ENCODE measurements at places on chromosomes 12 and 14.

GRCh38 chr14:96734076-96734622, 63.0 kb upstream of the VRK1 start:
- no peak for DNase-seq

DNA sequence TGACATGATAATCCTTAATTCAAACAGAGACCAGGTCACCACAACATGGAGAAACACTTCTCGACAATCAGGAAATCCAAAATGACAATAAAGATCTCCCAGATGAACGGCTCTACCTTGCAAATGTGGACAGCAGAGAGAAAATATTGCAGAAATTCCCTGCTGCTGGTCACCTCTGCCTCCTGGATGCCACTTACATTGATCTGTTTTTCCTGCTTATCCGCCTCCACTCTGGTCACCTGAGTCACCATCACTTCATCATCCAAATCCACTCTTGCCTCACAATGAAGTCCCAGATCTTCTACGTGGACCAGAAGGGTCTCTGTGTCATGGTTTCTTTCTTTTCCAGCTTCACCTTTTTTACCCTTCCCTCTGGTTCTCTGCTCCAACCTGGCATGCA, 21.1 kb downstream of the TTC9 start:
- no peak for DNase-seq

DNA sequence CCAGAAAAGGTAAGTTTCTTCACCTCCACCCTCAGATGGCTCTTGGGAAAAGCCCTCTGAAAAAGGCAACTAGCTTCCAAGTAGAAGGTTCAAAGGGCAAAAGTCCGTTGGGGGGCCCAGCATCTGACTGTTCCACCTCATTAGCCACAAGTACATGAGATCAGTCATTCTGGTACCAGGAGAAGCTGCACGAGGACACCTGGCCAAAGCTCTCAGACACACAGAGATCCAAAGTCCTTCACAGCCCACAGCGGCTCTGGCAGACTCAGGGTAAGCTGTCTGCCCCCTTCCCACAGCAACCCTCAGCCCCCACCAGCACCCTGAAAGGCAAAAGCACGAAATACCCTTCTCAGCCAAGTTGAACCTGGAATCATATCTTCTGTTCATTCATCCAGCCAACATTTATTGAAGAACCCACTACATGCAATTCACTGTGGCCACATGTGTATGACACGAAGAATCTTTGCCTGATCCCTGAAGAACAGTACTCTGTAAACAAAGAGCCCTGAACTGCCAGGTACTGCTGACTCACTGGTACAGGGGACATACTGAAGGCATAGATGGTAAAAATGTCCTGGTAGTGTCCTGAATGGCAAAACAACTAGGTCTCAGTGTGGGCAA, 19.0 kb downstream of the SLC7A7 start:
- no peak for DNase-seq

- DNase-seq, result peak; percentile 11
These were observed 784 bp downstream of the PSMA6 start for GRCh38 chr14:35292770-35293561.

- DNase-seq, result no peak
These were observed 54.9 kb upstream of the DIO3 start for GRCh38 chr14:101506211-101506925.

GRCh38 chr12:132028111-132028510, 78.4 kb downstream of the EP400 start:
- DNase-seq, result no peak

DNA sequence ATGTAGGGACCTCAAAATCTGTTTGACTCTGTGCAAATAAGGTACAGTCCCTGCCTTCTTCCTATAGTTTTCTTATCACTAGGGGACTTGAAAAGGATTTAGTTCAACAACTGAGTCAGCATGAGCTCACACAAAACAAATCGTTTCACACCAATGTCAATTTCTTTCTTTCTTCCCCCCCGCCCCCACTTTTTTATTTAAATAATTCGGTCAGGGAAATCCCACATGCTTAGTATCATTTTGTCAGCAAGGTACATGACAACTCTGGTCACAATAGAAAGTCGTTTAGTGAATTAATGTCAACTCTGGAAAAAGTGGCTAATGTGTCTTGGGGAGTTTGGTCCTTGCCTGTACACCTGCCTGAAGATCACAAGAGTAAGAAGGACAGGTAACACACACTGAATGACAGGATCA, 232.2 kb upstream of the PLEKHG7 start:
- DNase-seq, result no peak

DNA sequence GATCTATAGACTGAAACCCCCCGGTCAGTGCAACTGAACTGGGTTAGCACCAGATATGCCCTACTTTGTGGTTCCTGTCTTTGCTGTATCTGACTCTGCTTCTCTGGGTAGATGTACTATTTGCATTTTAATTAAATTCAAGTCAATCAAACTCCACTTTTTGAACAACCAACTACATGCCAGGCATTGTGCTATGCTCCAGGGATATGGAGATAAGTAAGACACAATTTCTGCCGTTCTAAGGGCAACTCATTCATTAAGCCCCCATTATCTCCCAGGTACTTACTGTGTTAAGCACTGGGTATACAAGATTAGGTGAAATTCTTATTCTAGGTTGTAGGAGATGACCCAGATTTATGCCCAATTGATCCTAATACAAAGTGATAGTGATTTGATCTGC, 62.7 kb upstream of the JDP2 start:
- no peak for DNase-seq

- DNase-seq, result peak; percentile 16
These were observed 36.0 kb upstream of the TRHDE start for GRCh38 chr12:72236071-72236705.

DNA sequence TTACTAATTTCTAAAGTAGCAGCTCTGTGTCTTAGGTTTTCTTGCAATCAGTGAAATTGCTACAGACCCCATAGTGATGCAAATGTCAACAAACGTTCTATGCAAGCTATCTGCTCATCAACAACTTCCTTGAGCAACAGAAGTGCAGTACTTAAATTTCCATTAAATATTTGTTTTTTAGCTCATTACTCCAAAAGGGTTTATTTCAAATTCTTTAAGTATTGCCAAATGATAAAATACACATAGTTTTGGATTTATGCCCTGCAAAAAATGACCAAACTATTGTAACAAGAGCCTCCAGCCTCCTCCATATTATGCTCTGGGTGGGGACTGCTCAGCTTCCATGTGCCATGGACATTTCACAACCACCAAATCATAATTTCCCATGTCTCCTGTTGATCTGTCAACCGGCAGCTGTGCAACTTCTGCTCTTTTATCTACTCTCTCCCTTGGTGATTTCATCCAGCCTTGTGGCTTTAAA, 4.4 kb downstream of the BDKRB1 start:
- peak; percentile 87 for DNase-seq

- DNase-seq, result peak; percentile 51
These were observed 101.2 kb upstream of the ATF7IP start for GRCh38 chr12:14264316-14264715.

DNA sequence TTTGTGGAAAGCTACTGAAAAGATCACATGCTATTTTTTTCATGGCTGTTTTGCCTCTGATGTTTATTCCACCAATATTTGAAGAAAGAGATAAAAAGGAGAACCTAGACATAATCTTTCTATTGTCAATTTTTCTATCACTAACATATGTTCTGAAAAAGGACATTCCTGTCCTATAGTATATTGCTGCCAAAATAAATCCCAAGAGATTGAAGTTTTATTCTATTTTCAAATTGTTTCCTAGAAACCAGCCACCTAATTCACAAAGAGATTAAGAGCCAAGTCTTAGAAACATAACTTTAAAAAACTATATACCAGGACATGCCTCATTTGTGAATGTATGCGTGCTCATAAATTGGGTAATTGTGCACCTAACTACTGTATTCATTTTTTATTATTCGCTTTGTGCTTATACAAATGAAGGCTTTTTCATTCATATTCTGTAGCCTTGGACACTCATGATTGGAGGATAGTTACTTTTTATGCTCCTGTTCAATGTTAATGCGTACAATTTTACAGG, 200.7 kb downstream of the FUT8 start:
- DNase-seq, result no peak

- DNase-seq, result no peak
These were observed 33.1 kb downstream of the ITPK1 start for GRCh38 chr14:93082576-93083001.

DNA sequence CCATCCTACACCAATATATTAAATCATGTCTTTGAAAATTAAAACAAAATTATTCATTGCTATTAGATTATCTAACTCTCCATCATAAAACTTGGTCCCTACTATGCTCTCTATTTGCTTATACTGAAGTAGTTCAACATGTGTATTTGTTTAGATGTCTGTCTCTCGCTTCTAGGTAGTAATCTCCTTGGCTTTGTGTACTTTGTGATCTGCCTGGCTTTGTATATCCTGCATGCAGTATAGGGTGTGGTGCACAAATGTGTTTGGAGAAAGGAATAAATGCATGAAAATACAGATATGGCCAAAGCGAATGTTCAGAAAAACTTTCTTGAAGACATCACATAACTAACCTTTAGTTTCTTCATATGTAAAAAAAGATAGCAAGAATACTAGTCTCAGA, 246.6 kb upstream of the LRFN5 start:
- DNase-seq, result no peak

- DNase-seq, result no peak
These were observed 159.3 kb downstream of the DAD1 start for GRCh38 chr14:22429546-22430294.

GRCh38 chr14:80278293-80279023, 67.2 kb upstream of the DIO2 start:
- DNase-seq, result peak; percentile 60

DNA sequence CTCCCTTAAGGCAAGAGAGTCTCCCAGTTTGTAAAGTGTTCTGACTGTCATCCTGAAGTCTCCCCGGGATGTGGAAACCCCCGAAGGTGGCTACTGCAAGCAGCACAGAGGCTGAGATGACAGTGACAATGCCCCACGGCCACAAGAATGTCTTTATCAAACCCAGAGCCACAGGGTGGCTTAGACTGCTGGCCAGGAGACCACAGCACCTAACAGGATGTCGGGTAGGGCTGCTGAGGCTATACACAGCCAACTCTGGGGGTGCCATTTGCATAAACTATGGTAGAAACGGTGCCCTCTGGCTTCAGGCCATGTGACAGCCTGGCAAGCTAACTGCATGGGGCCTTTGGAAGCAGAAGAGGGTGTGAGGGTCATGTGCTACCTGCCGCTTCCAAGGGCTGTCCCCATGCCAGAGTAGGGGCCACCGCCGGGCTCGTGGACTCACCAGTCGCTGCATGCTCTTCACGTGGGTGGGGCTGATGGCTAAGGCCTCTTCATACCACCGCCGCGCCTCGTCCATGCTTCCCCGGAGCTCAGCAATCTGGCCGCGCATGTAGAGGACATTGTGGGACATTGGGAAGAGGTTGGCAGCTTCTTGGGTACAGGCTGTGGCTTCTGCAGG, 180.9 kb downstream of the CALM1 start:
- no peak for DNase-seq

- no peak for DNase-seq
These were observed 23.0 kb downstream of the JAG2 start for GRCh38 chr14:105145381-105146180.

GRCh38 chr12:13573698-13574321, 377.3 kb downstream of the EMP1 start:
- DNase-seq, result peak; percentile 92

- peak; percentile 4 for DNase-seq
These were observed 21.2 kb upstream of the DLGAP5 start for GRCh38 chr14:55212634-55213033.

- no peak for DNase-seq
These were observed 207.7 kb upstream of the PLEKHG7 start for GRCh38 chr12:92495108-92495507.

DNA sequence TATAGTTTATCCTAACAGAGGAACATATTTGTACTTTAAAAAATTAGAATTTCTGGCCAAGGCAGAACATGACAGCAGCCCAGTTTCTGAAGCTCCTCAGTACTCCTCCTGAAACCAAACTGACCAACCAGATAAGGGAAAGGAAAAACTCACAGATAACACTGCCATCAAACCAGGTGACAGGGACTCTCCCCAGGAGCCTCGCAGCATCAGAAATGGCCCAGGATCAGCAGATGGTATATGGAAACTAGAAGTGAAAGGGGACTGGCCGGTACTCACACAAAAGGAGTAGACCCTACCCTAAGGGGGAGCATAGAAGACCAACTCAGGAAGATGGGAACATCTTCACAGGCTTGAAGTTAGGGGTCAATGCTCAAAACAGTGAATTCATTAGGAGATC, 22.0 kb downstream of the GALC start:
- no peak for DNase-seq

DNA sequence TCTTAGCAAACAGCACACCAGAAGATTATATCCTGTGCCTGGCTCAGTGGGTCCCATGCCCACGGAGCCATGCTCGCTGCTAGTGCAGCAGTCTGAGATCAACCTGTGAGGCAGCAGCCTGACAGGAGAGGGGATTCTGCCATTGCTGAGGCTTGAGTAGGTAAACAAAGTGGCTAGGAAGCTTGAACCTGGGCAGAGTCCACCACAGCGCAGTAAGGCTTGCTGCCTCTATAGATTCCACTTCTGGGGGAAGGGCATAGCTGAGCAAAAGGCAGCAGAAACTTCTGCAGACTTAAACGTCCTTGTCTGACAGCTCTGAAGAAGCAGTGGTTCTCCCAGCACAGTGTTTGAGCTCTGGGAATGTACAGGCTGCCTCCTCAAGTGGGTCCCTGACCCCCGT, 210.3 kb downstream of the RMST start:
- no peak for DNase-seq

GRCh38 chr14:22474730-22475351, 114.2 kb downstream of the DAD1 start:
- peak; percentile 47 for DNase-seq

DNA sequence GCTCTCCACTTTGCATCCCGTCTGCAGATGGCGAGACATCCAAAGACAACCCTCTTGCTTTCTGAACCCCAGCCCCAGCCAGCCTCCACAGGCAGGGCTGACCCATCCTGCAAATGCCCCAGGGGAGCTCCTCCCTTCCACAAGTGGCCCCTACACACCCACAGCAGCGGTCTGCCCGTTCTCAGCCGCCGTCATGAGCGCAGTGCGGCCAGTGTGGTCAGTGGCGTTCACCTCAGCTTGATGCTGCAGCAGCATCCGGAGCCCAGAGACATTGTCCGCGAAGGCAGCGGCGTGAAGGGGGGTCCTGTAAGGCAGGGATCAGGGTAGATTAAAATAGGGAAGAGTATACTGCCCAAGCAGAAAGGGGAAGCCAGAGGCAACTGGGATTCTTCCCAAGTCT, 13.7 kb downstream of the ANKRD52 start:
- no peak for DNase-seq

DNA sequence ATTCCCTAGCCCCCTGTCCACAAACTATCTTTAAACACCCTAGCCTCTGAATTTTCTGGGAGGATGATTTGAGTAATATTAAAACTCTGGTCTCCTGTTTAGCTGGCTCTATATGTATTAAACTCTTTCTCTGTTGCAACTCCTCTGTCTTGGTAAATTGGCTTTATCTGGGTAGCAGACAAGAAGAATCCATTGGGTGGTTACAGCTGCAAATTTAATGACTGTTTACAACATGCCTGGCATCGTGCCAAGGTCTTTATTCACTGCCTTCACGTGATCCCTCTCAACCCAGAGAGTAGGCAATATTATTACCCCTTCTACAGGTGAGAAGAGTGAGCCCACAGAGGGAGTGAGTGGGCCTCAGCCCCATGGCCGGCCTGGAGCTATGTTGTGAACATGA, 77.8 kb upstream of the MYL2 start:
- DNase-seq, result peak; percentile 8
